ENCODE measurements at places on chromosomes 11 and 22. TPM values are rescaled to one million over a fixed set of nuclear protein-coding genes. Genes with fewer than 3 reads are reported as not detected.

Gene PGR
- 0.49 TPM for total RNA-seq

Gene LMNTD2
- total RNA-seq, result 0.33 TPM

Gene TMEM25
- 40.6 TPM for total RNA-seq

Gene TMEM86A
- total RNA-seq, result 7.3 TPM

Gene APOC3
- not detected for total RNA-seq

Gene OR8H2
- total RNA-seq, result not detected

Gene CHADL
- total RNA-seq, result 6.0 TPM

Gene TBX10
- total RNA-seq, result not detected

Gene ABCG4
- 14.6 TPM for total RNA-seq

Gene ACER3
- total RNA-seq, result 23.0 TPM

Gene NFRKB
- 63.9 TPM for total RNA-seq

All from camera-type eye (tissue), 1 donor.